ENCODE measurements at places on chromosomes 5 and 9.

- DNase-seq = no peak
These were observed 12.9 kb downstream of the FLT4 start for GRCh38 chr5:180636403-180637075.

- no peak for DNase-seq
These were observed 69.0 kb downstream of the ADAMTS16 start for GRCh38 chr5:5209089-5209488.

DNA sequence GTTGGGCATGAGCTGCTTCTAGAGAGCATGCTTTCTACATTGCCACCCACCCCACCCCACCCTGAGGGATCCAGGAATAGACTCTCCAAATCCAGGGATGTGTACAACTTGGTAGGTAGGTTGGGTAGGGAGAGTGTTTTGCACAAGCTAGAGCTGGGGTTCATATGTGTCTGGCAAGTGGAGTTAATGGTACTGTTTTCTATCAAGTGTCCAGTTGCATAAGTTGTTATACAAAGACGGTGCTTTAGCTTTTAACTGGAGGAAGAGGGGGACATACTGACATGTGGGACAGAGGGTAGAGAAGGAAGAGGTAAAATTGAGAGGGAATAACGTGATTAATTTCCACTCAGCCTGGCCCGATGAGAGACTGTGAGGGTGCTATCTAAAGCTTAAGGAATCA lies 51.0 kb upstream of the TNC start:
- no peak for DNase-seq

DNA sequence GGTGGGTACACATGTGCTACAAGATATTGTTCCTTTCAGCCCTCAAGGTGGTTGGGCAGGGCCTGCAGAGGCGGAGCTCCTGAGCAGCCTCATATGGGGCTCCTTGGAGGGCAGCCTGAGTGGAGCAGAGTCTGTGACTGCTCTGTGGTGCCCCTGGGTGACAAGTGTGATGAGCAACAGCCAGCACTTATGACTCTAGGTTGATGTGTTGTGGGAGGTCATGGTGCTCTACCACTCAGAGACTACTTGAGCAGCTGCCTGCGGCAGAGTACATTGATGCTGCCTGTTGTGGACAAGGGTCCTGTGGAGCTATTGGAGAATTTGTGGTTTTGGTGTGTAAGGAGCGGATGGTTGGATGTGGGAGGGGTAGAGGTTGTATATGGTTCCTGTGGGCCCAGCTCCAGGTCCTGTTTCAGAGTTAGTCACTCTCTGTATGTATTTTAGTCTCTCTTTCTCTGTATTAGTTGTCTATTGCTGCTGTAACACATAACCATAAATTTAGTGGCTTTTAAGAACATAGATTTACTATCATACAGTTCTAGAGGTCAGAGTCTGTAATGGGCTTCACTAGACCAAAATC lies 141.3 kb downstream of the SREK1 start:
- no peak for DNase-seq

- no peak for DNase-seq
These were observed 83.0 kb upstream of the IFNK start for GRCh38 chr9:27440888-27441740.

- DNase-seq = no peak
These were observed 57.6 kb upstream of the GRHPR start for GRCh38 chr9:37364751-37365360.

Measured in right lung (tissue), 10 donors.